ENCODE measurements at places on chromosomes 6 and 20. TPM values are rescaled to one million over a fixed set of nuclear protein-coding genes. Genes with fewer than 3 reads are reported as not detected.

Gene HLA-DQA2
- 27.3 TPM for polyA plus RNA-seq

Gene RAET1L
- not detected for polyA plus RNA-seq

Gene REM1
- polyA plus RNA-seq, result 3.4 TPM

Gene NKX2-4
- 0.99 TPM for polyA plus RNA-seq

Gene NFATC2
- polyA plus RNA-seq, result 7.5 TPM

Gene OR2H1
- 18.8 TPM for polyA plus RNA-seq

Gene TRIM40
- 7.5 TPM for polyA plus RNA-seq

Gene MYCT1
- 4.3 TPM for polyA plus RNA-seq

Gene HRH3
- polyA plus RNA-seq, result 0.67 TPM

Gene FAM217A
- polyA plus RNA-seq, result 35.3 TPM

Gene EFCAB8
- polyA plus RNA-seq, result 6.3 TPM

Gene TCP11
- 1,044 TPM for polyA plus RNA-seq

Gene EEF1E1
- 93.3 TPM for polyA plus RNA-seq

Gene SAMD3
- 11.8 TPM for polyA plus RNA-seq

Gene C20orf144
- polyA plus RNA-seq, result 128 TPM

Gene MRAP2
- polyA plus RNA-seq, result 4.1 TPM

Gene BNIP5
- 0.96 TPM for polyA plus RNA-seq

Gene ZC2HC1B
- 23.0 TPM for polyA plus RNA-seq

Gene CGA
- not detected for polyA plus RNA-seq

Gene ZBTB12
- polyA plus RNA-seq, result 6.3 TPM

Gene PPIL6
- 54.6 TPM for polyA plus RNA-seq

Gene SRMS
- 0.42 TPM for polyA plus RNA-seq

Gene PIM1
- 28.0 TPM for polyA plus RNA-seq

Gene CCN5
- polyA plus RNA-seq, result 52.0 TPM

Gene UNC5CL
- polyA plus RNA-seq, result 3.1 TPM

Gene VWA7
- 2.7 TPM for polyA plus RNA-seq

Gene LHFPL5
- not detected for polyA plus RNA-seq

Gene IYD
- polyA plus RNA-seq, result 0.45 TPM

Gene ABT1
- 17.0 TPM for polyA plus RNA-seq
